ENCODE measurements at places on chromosomes 3 and 15.

GRCh38 chr3:5198986-5199731, 11.7 kb downstream of the EDEM1 start:
- DNase-seq: no peak

DNA sequence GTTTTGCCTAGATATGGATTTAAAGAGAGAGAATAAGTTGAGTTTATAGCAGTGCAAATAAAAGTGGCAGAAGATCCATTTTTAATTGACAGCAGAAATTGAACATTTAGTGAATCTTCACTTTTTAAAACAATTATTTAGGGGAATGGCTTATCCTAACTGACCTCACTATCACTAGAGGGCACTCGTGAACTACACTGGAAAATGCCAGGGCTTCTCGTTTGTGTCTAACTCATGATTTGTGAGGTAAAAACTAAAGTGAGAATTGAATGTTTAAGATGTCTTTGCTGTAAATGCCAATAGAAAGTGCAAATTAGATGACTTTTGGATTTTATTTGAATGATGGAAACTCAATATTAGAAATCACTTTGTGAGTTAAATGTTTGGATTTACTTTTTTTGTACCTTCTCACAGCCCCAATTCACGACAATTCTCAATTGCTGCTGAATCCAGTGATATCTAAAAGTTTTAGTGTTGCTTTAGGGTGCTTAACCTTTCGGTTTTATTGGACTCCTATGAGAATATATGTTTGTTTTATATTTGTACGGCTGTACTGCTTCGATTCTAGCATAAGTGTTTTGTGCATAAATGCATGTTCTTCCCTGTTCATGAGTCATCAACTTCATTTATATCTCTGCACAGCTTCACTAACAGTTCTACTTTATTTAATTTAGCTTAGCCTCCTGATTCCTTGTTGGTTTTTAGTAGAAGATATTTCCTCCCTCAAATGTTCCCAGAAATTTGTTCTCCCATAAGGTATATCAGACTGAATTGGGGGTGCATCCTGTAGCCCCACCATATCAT, 462.1 kb downstream of the MFSD1 start:
- DNase-seq: peak; percentile 62

- DNase-seq: no peak
These were observed 37.7 kb upstream of the KLHL25 start for GRCh38 chr15:85832394-85832793.

DNA sequence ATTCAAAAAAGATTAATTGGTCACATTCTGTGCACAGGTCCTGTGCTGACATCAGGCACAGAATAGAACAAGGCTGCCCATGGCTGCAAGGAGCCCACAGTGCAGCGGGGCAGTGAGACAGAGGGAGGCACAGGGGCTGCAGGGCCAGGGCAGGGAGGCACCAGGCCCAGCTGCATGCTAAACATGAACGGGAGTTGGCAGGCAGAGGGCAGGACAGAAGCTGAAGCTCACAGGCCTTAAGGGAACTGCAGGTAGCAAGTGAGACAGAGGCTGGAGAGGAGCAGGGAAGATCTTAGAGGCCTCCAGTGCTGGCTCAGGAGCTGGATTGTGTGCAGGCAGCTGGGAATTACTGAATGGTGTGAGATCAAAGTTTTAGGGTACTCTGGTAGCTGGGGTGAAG, 26.2 kb downstream of the IDH3A start:
- DNase-seq: no peak

DNA sequence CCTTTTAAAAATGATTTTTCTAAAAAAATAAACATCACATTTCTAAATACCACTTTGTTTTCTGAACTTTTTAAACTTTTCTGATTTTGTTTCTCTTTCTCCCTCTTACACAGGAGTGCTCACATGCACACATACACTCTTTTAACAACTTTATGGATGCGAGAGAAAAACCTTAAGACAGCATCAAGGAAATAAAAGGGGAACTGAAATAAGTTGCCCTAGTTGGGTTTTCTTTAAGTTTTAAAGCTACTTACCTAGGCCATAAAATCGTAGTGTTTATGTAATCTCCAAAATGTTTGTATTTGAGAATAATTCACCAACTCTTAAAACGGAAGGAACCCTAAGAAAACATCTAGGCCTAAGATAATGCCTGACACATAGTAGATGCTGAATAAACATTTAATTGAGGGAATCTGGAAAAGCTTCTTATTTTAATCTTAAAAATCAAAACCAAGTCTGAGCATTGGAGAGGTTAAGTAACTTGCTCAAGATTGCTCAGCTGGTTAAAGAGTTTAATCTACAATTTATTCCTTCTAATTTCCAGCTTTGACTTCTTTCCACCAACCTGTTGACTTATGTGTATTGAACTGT, 1.2 kb upstream of the BBX start:
- DNase-seq: no peak

GRCh38 chr3:156793851-156794250, 32.3 kb upstream of the LEKR1 start:
- DNase-seq: no peak

GRCh38 chr15:24856397-24857390, 98.1 kb upstream of the SNRPN start:
- DNase-seq: peak; percentile 10

DNA sequence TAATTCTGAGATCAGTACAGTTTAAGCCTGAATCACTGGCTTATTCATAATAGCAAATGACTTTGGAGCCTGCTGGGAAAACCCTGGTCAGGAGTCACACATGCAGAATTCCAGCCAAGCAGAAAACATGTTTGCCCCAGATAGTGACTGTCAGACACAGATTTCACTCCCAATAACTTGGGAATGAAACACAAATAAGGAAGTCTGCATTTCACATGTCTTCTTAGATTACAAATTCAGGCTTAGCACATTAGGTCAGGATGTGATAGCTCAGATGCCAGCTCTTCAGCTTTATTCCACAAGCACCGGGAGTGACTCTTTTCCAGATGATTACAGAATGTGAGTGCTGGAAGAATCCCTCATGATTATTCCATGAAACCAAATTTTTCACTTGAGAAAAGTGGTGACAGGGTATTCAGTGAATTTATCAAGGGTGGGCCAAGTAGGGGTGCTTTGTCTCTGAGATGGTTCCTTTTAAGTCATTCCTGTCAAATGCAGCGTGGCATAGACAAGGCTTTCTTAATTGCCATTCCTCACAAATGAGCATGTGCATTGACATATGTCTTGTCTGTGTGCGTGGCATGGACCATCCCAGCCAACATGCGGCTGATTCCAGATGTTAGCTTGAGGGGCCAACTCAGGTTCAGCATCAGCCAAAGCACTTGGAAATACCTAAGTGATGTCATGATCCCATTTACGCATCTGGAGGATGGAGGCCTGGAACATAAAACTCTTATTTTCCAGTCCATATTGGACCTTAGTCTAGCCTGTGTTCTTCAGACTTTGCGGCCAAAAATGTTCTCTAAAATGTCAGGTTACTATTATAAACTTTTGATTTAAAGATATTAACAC, 191.0 kb downstream of the EPHB1 start:
- no peak for DNase-seq

DNA sequence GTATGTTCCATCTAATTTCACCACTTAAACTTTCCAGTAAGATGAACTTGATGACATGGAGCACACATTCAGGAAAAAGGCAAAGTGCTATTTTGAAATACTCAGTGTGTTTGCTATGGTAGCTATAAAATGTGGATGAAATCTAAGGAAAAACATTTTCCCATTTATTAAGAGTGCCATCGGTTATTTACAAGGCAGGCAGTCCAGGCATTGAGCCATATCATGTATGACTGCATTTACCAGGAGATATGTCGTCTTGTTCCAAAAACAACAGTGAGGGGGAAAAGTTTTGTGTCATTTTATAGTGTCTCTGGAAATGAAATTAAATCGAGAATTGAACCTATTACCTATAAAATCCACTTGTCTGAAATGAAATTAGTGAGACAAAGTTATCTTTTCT, 13.7 kb downstream of the ANXA2 start:
- no peak for DNase-seq

DNA sequence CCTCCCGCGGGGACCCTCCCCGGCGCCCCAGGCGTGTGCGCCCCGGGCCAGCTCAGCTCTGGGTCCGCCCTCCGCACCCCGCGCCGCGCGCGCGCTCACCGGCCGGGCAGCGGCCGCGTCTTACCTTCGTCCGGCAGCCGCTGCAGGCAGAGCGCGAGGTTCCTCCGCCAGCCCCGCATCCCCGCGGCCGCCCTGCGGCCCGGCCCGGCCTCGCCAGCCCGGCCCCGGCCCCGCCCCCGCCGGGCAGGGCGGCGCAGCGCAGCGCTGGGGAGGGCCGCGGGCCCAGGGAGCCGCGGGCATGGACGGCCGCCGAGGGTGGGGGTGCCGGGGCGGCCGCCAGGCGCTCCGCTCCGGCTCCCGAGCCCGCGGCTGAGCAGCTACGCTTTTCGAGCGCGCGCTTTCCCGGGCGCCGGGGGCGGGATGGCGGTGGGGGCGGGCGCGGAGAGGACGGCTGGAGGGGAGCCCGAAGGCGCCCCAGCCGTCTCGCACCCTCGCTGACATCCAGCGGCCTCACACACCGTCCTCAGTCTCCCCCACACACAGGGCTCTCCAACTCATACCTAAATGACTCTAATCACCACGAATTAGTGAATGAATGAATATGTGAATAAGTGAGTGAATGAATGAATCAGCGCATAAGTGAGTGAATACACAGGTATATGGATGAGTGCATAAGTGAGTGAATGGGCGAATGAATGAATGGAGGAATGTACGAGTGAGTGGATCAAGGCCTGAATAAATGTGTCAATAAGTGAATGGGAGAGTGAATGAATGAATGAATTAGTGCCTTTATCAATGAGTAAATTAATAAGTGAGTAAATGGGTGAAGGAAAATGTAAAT, 48.5 kb upstream of the CCDC174 start:
- no peak for DNase-seq

GRCh38 chr3:155233213-155233612, 60.3 kb downstream of the STRIT1 start:
- peak; percentile 72 for DNase-seq

- no peak for DNase-seq
These were observed 107.4 kb downstream of the ADAMTS17 start for GRCh38 chr15:100234158-100235029.

DNA sequence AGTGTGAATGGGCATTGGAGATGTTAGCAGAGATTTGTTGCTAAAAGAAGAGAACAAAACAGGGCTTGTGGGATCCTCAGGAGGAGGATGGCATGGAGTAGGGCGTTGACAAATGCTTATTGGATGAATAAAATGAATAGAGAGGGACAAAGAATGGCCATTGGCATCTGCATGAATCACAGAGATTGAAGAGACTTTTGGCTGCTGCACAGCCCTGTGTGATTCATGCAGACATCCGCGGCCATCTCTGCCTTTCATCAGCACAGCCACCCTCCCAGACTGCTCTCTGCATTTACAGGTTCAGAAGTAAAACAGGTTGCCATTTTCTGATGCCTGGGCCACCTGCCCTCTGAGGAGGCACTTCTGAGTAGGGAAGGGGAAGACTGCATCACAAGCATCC, 397.9 kb downstream of the EPHB1 start:
- no peak for DNase-seq

DNA sequence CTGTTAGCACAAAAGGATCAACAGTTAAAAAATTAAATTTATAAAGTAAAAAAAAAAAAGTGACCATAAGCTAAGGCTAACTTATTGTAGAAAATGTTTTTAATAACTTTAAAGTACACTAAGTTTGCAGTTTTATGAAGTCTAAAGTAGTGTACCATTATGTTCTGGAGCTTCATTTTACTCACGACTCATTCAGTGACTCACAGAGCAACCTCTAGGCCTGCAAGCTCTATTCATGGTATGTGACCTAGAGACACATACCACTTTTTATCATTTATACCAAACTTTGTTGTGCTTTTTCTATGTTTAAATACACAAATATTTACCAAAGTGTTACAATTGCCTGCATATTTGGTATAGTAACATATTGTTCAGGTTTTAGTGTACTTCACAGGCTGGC, 1552.3 kb downstream of the OTOL1 start:
- no peak for DNase-seq

DNA sequence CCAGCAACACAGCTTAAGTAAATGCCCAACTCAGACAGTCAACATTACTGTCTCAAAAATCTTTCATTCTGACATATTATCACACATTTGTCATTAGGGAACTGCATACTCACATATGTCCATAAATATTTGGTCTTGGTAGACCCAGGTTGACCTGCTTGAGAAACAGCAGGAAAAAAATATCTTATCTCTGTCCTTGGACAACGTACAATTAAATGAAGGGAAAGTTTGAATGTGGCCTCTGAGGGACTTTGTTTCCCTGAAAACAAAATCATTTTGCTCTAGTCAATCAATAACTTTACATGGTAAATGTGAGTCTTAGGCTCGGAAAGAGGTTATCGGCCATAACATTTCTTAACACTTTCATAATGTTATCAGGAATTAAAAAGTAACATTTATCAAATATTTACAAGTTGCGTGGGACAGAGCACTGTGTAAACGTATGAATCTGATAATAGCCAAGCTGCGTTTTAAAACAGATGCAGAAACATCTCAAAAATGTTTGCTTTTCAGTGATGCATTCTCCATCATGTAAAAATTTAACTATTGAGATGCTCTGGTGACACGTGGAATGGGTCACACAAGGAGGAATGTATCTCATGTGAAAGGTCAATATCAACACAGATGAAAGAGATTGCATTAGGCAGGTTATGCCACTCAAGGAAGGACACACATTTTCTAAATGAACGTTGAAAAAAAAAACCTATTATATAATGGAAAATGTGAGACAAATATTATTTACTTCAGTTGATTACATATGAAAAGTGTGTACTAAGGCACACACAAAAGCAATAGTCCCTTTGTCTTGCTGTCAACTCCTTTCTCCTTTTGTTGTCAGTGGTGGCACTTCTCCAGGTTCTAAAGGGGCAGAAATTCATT, 304.4 kb downstream of the WDR72 start:
- DNase-seq: no peak

DNA sequence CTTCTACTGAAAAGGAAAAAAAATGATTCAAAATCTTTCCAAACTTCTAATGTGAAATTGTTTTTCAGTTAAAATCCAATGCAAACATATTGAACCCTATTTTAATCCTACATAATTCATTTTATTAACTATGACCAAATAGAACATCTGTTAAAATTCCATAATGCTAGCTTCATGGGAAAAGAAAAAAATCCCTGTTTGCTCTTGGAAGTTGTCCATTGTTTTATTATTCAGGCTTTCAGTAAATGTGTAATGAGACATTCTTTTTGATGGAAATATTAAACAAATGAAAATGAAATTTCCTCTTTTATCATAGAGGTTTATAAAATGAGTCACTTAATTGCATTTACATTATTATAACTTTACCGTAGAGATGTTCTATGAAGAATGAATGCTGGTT, 49.5 kb downstream of the SLC25A26 start:
- DNase-seq: no peak

GRCh38 chr3:108209579-108209978, 12.6 kb downstream of the IFT57 start:
- no peak for DNase-seq

GRCh38 chr3:9008550-9009255, 45.4 kb upstream of the RAD18 start:
- DNase-seq: no peak

Data from iris pigment epithelial cell (primary cell).